ENCODE measurements at places on chromosomes 4 and X.

DNA sequence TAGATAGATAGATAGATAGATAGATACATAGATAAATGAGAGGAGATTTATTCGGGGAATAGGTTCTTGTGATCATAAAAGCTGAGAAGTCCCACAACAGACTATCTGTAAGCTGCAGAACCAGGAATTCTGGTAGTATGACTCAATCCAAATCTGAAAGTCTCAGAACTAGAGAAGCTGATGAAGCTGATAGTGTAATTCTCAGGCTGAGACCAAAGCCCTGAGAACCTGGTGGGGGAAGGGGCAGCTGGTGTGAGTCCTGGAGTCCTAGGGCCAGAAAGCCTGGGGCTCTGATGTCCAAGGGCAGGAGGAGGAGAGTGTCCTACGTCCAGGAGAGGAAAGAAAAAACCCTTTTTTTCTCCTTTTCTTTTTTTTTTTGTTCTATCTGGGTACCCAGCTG, 8.0 kb upstream of the BANK1 start:
- no peak for DNase-seq

- DNase-seq, result no peak
Measured at GRCh38 chr4:87053176-87053658, 118.4 kb downstream of the AFF1 start.

- no peak for DNase-seq
Measured at GRCh38 chr4:107853444-107854355, 29.0 kb downstream of the SGMS2 start.

GRCh38 chr4:71470524-71470923, 131.7 kb downstream of the SLC4A4 start:
- no peak for DNase-seq

- DNase-seq, result no peak
Measured at GRCh38 chr4:127048376-127049044, 584.2 kb upstream of the INTU start.

- DNase-seq, result no peak
Measured at GRCh38 chr4:73315091-73315490, 56.5 kb upstream of the ANKRD17 start.

DNA sequence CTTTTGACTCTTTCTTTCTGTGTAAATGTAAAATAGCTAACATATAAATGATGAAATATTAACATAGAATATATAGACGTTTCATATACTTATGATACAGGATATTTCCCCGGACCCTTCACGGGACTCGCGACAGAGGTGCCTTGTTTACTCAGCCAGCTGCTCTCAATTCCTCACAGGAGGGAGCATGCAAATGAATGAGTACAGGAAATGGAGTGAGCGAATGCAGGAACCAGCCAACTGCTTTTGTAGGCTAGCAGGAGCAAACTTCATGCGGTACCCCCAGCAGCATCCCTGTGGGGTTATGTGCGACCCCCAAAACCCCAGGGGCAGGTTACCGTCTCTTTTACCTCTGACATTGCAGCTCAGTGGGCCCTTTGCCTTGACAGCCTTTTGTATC, 110.3 kb upstream of the PDHA2 start:
- DNase-seq, result no peak

GRCh38 chrX:77427611-77428010, 19.6 kb upstream of the FGF16 start:
- no peak for DNase-seq

DNA sequence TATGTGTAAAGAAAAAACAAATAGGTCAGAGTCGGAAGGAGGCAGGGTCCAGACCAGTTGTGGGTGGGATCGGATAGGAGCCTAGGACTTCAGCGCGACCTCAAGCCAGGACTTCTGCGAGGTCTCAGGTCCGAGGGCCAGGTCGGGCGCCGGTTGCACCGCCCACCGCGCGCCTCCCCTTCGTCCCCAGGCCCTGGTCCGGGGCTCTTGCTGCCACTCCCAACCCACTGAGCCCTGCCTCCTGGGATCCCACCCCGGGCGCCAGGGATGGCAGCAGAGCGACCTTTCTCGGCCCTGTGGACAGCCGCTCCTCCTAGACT, 12.3 kb downstream of the PITX2 start:
- no peak for DNase-seq

DNA sequence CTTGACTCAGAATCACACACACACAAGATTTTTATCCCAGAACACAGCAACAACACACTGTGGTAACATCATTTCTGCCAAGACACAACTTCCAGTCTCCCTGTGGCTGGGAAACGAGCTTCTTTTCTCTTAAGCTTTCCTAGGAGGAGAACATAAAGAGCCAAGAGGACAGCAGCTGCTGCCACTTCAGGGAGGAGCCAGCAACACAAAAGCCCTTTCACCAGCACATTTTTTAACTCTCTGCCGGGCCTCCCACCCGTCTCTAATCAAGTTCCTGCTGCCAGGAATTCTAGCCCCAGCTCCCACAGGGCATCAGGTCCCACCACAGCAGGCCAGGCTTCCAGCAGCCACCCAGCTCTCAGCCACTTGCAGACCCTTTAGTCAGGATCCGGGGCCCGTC, 22.4 kb downstream of the FAT1 start:
- peak; percentile 65 for DNase-seq

GRCh38 chr4:40412866-40413795, 78.0 kb downstream of the CHRNA9 start:
- DNase-seq, result no peak

DNA sequence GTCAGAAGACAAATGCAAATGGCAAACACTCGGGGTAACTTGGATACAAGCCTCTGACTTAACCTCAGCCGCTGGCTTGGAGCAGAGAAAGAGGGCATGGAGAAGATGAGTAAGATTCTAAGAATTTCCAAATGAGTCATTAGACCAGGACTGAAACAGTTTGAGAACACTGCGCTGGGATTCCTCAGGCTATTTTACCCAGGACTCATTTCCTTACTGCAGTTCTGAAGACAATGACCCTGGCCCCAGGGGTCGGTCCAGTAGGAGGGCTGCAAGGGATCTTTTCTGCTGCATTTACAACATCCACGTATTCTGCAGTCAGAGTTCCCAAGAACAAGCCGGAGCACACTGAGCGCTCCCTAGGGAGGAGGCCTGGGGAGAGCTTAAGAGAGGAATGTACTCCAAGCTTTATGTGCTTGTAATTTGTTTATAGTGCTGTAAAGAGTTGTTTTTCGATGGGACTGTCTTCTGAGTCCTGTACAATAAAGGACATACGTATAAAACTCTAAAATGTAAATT, 27.3 kb upstream of the SORBS2 start:
- DNase-seq, result no peak

DNA sequence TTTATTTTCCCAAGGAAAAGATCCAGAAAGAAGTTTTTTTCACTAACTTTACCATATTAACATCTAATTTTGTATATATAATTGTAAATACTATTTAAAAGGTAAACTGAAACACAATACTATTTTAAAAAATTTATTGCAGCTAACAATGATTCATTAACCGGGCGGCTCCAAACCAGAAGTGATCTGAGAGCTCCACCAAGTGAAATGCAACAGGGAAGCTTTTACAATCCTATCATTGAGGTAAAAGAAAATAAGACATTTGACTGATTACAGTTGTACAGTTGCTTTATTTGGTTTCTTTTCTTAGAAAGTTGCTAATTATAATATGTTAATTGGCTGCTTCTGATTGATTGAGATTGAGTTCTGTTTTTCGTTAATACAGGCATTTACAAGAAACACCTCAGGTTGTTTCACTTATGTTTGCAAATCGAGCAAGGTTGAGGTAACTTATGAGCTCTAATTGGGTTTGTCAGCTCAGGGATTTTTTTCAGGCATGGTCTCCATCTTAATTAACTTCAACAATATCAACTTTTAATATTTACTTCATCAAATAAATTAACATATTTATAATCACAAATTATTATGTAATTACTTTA, 220.2 kb upstream of the UGT8 start:
- DNase-seq, result no peak

DNA sequence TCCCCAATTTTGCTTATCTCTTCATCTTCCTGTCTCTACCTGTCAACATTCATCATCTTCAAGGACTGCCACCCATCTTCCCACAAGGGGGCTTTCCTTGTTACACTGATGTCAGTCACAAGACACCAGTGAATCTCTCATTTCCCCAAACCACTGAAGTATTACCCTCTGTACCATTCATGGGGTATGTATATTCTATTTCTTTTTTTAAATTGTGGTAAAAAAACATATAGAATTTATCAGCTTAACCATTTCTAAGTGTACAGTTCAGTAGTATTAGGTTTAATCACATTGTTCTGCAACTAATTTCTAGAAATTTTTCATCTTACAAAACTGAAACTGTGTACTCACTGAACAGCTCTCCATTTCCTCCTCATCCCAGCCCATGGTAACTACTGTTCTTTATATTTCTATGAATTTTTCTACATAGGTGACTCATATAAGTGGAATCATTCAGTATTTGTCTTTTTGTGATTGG, 98.6 kb downstream of the LARP7 start:
- DNase-seq, result no peak

DNA sequence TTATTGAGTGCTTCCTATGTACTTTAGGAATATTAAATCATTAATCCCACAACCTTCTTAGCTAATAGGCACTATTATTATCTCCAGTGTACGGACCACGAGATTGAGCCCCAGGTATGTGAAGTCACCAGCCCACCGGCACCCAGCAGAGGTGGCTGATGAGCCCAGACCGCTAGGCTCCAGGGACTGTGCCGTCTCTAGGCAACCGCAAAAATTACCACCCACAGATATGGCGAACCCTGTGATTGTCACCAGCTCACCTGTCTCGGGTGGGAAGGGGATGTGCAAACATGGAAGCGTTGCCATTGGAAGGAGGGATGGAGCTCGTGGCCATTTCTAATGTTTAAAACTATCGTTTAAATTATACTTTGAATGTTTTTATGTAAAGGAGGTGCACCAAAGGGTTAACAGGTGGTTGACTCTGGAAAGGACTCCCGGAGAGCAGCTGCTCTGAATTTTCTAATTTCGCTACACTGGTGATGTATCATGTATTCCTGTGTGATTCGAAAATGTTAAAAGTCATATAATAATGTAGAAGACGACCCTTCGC, 21.0 kb upstream of the JAKMIP1 start:
- DNase-seq, result no peak

- no peak for DNase-seq
Measured at GRCh38 chr4:127616898-127617297, 15.9 kb upstream of the INTU start.

- no peak for DNase-seq
Measured at GRCh38 chr4:11876104-11876503, 447.4 kb upstream of the HS3ST1 start.

- DNase-seq, result no peak
Measured at GRCh38 chr4:5010984-5011383, 8.3 kb downstream of the CYTL1 start.

DNA sequence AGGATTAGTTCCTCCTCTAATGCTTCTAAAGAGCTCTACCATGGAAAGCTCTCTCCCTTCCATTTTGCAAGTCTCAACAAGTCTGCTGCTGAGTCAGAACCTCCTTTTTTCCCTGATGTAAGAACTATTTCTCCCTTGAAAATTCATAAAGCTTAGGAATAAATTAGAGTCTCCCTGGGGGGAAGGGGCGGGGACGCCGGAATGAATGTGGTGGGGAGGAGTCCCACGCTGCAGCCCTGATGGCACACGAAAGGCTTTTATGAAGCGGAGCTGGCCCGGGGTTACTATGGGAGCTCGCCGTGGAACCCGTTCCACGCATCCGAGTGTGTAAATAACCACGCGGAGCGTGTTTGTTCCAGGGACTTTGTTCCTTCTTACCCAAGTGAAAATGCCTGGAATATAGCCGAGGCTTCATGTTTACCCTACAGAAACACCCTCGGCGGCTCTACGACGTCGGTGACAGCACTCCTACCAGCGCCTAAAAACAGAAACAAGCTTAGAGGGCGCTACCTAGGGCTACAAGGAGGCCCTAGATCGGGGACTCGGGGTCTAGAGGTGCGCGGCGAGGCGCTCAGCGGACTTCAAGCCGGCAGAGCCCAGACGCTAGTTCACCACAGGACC, 923 bp upstream of the CPEB2 start:
- DNase-seq, result peak; percentile 96

DNA sequence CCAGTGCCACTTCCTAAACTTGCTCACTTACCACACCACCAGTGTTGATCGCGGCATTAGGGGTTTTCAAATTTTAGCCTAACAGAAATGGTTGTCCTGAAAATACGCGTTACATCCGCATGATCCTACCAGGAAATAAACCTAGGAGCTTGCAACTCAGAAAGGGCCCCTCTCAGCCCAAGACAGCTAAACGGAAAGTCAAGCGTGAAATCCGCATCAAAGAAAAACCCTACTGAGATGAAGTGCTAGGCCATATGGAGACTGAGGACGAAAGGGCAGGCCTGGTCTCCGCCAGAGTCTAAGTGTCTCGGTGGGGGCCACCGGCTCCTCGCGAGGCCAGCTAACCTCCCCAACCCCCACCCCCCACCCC, 626 bp downstream of the YTHDC1 start:
- DNase-seq, result no peak

GRCh38 chrX:24718771-24719170, 25.1 kb downstream of the POLA1 start:
- DNase-seq, result no peak

GRCh38 chr4:30801876-30802275, 81.7 kb downstream of the PCDH7 start:
- DNase-seq, result no peak

- no peak for DNase-seq
Measured at GRCh38 chr4:161680146-161680545, 483.7 kb downstream of the FSTL5 start.

GRCh38 chr4:19945979-19946380, 305.7 kb upstream of the SLIT2 start:
- DNase-seq, result no peak

DNA sequence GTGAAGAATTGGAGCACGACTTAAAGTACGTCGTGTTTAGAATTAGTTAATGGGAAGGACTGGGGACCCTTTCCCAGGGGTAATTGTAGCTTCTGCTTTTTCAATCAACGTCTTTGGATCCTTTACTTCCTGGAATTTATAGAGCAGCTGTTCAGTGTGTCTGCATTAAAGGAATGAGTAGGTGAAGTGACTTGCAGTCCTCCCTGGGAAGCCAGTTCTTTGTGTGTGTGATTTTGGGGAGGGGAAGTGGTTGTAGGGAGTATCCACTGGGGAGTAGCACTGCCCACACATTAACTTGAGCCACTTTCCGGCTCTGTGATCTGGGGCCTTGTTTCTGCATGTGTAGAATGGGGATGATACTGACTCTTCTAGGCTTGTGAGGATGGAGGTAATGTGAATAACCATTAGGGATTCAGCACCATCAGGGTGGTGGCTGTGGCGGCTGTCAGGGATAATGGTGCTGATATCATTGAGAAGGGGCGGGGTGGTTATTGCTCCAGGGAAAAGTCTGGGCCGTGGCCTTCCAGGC, 54.7 kb downstream of the TMEM131L start:
- no peak for DNase-seq

GRCh38 chr4:142596121-142596520, 250.0 kb downstream of the INPP4B start:
- no peak for DNase-seq

- peak; percentile 60 for DNase-seq
Measured at GRCh38 chrX:150258463-150259430, 104.4 kb upstream of the MAMLD1 start.

- DNase-seq, result no peak
Measured at GRCh38 chr4:3219761-3220475, 29.0 kb upstream of the MSANTD1 start.

- DNase-seq, result no peak
Measured at GRCh38 chr4:187711586-187711985, 284.0 kb upstream of the ZFP42 start.

- DNase-seq, result no peak
Measured at GRCh38 chrX:155218777-155219176, 2.5 kb downstream of the VBP1 start.
